GM04504 (cell line): ENCODE measurements at places on chromosomes 3 and 15.

DNA sequence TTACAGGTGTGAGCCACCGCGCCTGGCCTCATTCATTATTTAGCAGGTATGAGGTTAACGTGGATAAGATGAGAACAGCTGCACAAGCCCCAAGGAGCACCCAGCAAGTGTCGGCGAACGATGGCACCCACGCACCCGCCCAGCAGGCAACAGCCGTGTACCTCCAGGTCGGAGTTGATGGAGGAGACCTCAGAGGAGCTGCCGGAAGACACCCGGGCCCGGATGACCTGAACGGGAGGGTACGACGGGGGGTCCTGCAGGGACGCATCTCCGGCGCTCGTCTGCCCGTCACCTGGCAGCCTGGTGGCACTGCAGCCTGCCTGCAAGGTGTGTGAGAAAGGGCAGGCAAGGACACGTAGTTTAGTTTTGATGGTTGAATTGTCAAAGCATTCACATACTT lies 29.1 kb downstream of the TMEM44 start:
- no peak for DNase-seq

GRCh38 chr3:25023876-25024275 lies 404.2 kb upstream of the RARB start:
- DNase-seq = no peak

GRCh38 chr3:24259901-24260512 lies 234.6 kb downstream of the THRB start:
- DNase-seq = no peak

DNA sequence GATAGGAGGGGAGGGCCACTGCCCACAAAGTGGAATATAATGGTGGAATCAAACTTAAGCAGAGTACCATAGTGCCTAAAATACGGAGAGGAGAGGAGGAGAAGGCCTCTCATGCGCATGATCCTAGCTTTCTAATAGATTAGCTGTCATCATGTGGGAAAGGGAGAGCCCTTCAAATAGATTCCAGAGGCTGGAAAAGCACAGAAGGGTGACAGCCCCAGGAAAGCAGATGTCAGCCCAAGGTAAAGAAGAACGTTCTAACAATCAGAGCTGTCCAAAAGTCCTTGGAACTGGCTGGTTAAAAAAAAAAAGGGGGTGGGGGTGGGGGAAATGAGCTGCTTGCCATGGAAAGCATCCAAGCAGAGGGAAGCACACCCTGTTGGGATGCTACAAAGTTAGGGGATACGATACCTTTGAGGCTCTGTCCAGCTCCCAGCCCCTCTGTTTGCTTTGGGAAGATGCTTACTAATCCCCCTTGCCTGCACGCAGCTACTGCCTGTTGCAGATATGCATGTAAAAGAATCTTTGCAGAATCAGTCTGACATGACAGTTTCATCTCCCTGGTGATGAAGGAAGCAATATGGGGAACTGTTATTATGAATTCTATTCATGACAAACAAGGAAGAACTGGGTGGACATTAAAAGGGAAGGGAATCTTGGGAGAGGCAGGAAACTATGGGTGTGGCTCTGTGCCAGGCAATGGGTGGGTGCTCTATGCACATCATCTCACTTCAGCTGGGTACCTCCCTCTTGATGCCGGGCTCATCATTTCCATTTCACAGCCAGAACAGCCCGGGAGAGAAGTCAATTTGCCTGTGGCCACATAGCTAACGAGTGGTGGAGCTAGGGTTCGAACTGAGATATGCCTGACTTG lies 10.1 kb upstream of the LMCD1 start:
- no peak for DNase-seq

- no peak for DNase-seq
Measured at GRCh38 chr3:152120601-152121269, 148.0 kb upstream of the MBNL1 start.

DNA sequence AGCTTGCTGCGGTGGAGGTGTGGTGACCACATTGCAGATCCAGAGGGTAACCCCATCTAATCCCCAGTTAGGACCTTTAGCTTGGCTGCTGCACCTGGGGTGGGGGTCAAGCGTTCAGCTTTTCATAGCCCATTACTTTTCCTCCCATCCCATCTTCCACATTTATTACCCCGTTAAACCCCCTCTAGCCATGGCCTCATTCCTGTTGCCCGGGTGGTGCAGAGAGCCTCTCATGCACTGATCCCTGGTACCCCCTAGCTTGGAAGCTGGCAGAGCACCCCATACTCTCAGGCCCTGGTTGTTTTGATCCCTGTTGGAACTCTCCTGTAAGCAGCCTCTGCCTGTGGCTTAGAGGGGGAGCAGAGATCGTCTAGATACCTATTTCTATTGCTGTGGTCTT lies 20.8 kb downstream of the CDAN1 start:
- DNase-seq = no peak

DNA sequence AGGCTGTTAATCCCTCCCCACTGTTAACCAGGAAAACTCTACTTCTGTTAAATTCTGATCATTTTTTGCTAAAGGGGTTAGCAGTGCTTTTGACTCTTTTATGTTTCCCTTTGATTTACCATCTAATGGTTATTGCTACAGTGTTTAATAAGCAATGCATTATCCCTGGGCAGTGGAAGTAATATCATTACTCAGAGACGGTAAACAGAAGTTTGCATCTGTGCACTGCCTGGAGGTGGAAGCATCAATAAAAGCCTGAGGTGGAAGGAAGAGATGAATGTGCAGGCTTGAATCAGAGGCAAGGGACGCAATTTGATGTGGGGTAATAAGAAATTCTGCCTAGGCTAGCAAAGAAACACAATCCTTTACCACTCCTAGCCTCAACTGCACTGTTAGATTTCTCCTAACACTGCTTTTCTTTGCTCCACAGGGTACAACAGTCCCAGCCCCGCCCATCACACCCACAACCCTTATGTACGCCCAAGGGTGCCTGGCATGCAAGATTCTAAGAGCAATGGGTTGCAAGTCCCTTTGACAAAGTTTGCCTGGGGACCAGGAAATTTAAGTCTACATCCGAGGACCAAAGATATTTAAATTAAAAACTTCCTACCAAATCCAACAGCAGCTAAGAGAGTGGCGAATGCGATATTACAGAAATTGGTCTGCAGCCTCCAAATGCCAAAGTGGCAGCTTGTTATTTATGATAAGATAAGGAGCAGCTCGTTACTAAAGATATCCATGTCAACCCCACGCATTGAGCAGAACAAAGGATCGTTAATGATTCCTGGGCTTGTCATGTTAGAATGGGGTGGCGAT lies 261.4 kb downstream of the FHIT start:
- no peak for DNase-seq

GRCh38 chr3:34109846-34110245 lies 311.4 kb downstream of the PDCD6IP start:
- DNase-seq = no peak

GRCh38 chr3:99012051-99012450 lies 110.6 kb upstream of the DCBLD2 start:
- no peak for DNase-seq

DNA sequence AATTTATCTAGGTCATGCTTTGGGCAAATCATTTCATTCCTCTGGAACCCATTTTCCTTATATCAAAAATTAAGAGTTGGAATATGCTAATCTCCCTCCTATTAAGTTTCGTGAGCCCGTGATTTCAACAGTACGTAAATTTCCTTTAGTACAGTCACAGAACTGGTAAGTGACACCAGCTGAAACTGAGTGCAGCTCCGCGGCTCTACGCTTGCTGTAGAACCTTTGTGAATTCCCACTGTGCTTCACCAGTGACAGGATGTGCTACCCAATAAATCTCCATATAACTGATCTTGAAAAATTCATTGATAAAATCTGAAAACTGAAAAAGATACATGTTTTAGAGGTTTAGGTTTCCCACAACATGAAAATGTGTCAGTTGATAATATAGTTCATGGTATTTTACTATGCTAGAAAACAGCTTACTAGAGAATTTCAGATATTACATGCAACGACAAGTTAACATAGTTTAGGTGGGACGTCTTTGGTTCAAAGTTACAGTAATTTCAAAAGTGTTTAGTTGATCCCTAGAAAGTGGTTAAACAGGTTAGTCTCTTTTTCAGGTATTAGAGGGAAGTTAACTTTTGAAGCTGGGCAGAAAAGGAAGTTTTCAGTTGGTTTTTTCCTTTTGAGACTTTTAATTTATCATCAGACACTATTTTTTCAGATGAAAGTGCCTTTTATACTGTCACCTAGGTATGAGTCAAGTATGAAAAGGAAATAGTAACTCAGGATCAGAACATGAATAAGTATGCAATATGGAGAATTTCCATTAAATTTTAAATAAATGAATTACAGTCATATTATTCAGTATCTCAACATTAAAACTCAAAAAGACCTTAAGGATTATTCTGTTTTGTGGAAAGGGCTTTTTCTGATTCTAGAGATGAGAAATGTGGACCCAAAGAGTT lies 57.0 kb downstream of the PPARG start:
- no peak for DNase-seq

GRCh38 chr3:29721789-29722188 lies 440.9 kb downstream of the RBMS3 start:
- peak; percentile 8 for DNase-seq

GRCh38 chr15:78982736-78983135 lies 37.9 kb upstream of the CTSH start:
- no peak for DNase-seq

- DNase-seq = peak; percentile 76
Measured at GRCh38 chr3:24110051-24110450, 165.0 kb downstream of the NR1D2 start.

GRCh38 chr3:56121716-56122115 lies 346.6 kb downstream of the ERC2 start:
- no peak for DNase-seq

DNA sequence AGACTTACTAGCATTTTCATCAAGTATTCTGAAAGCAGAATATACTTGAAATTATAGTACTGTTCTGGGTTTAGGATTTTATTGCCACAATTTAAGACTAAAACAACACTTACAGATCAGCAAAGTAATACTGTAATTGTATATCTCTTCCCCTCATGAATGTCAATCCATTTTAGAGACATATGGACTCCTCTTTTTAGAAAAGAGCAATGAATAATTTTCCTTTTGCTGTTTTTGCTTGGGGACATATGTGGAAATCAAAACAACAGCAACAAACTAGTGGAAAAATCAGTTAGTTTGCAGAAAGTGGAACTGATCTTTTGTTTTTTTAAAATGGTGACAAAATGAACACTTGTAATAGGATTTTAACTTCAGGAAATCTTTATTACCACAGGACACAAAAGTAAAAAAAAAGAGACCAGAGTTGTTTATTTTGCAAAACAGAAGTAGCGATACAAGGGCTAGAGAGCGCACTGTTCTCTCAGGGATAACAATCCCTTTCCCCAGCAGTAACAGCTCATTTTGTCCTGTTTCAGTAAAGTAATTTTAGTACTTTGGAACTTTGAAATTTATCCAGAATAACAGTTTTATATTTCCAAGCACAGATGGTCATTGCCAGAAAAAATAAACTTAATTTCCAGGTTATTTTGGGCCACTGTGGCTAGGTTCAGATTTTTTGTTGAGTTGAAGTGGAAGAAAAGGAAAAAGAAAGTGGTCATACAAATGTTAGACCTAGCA lies 17.1 kb downstream of the LEKR1 start:
- DNase-seq = no peak

GRCh38 chr3:42914771-42915515 lies 9.0 kb downstream of the ZNF662 start:
- DNase-seq = no peak

- no peak for DNase-seq
Measured at GRCh38 chr15:76206325-76206976, 104.8 kb downstream of the ETFA start.

GRCh38 chr3:48413086-48413485 lies 16.8 kb downstream of the PLXNB1 start:
- no peak for DNase-seq

GRCh38 chr3:116140100-116140689 lies 305.1 kb downstream of the LSAMP start:
- no peak for DNase-seq

GRCh38 chr3:52140000-52140399 lies 14.2 kb downstream of the POC1A start:
- no peak for DNase-seq

DNA sequence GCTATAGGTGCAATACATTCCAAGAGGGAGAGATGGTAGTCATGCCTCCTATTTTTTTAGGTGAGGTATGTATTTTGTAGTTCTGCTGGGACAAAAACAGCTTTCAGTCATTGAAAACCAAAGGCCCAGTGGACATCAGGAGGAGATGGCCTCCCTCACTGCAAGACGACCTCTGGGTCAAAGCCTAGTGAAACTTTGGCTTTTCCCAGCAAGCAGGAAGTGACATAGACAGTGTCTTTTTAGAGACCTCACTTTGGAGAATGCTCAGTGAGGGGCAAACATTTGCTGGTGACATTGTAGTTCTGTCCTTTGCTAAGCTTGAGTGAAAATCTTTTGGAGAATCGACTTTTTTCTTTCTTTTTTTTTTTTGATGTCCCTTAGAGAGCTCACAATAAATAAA lies 27.3 kb downstream of the LIPC start:
- no peak for DNase-seq

GRCh38 chr15:93835344-93835743 lies 396.0 kb upstream of the MCTP2 start:
- DNase-seq = no peak

DNA sequence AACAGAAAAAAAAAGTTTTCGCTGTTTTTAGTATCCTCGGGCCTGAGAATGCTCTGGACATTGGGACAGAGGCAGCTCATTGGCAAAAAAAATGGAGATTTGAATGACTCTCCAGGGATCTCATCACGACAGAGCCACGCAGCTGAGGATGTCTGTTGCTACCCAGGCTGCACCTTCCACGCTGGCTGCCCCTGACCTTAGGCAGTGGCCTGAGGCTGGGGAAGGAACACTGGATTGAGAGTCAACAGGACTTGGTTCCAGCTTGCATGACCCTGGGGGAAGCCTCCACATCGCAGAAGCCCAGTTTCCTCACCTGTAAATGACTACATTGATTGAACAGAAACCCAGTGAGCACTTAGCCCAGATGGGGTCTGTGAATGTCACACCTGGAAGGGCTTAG lies 8.7 kb upstream of the ACSBG1 start:
- no peak for DNase-seq
